ENCODE measurements at places on chromosomes 4 and X. TPM values are rescaled to one million over a fixed set of nuclear protein-coding genes. Genes with fewer than 3 reads are reported as not detected.

FGF13 gene
- total RNA-seq = not detected

NSG1 gene
- not detected for total RNA-seq

SOWAHB gene
- total RNA-seq = 4.0 TPM

SORCS2 gene
- total RNA-seq = 0.15 TPM

MTNR1A gene
- 0.23 TPM for total RNA-seq

NKX6-1 gene
- 1.1 TPM for total RNA-seq

TRIM60 gene
- not detected for total RNA-seq

NCBP2L gene
- not detected for total RNA-seq

GRCh38 chr4:105613306-105613705 lies 60.9 kb downstream of the ARHGEF38 start:
- H3K4me3 ChIP-seq = no peak overlapping the region
- no peak overlapping the region for H3K27ac ChIP-seq
- no peaks in the 10 kb centered on the region for H3K4me1 ChIP-seq
- H3K36me3 ChIP-seq = no peaks in the 10 kb centered on the region

DNA sequence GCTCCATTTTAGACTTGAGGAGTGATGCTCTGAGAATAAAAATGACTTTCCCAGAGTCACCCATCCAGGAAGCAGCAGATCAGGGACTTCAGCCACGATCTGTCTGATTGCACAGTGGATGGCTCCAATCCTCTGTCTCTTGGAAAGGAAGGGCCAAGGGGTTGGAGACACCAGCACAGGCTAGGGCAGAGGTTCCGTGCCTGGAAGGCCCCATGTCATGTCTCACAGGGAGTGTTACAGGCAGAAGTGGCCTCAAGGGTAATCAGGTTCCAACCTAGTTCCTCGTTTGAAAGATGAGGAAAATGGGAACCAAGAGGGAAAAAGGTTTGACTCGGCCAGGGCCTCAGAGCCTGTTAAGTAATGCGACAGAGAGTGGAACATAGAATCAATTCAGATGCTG lies 160.0 kb downstream of the EFNB1 start:
- no peaks in the 10 kb centered on the region for H3K4me1 ChIP-seq
- H3K27me3 ChIP-seq = no peaks in the 10 kb centered on the region
- H3K27ac ChIP-seq = no peak overlapping the region
- no peak overlapping the region for H3K4me3 ChIP-seq

DNA sequence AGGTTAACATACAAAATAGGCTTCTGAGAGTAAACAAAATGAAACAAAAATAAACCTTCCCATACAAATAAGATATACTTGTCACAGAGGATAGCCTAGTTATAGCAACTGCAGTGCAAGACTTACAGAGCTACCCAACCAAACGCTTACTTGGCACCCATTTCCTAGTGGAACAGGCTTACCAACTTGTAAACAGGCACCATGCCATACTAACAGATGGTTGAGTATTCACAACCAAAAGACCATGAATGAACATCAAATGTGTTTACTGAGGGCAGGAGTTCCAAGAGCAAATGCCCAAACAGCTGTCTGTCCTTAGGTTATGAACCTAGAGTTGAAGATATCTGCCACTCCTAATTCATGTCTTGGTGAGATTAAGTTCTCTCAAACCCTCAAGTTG lies 2629.2 kb downstream of the PCDH7 start:
- DNase-seq = no peak
- no peaks in the 10 kb centered on the region for H3K27me3 ChIP-seq
- no peak overlapping the region for H3K4me3 ChIP-seq
- H3K4me1 ChIP-seq = no peaks in the 10 kb centered on the region
- H3K36me3 ChIP-seq = no peaks in the 10 kb centered on the region
- H3K27ac ChIP-seq = no peak overlapping the region

- no peaks in the 10 kb centered on the region for H3K36me3 ChIP-seq
- no peak overlapping the region for H3K4me3 ChIP-seq
- H3K4me1 ChIP-seq = peaks cover 12% of the 10 kb centered on the region
- no peak for DNase-seq
These were observed 45.8 kb downstream of the TBC1D14 start for GRCh38 chr4:6955261-6955911.

- DNase-seq = no peak
- no peaks in the 10 kb centered on the region for H3K36me3 ChIP-seq
- no peaks in the 10 kb centered on the region for H3K4me1 ChIP-seq
- H3K27me3 ChIP-seq = no peaks in the 10 kb centered on the region
- no peak overlapping the region for H3K4me3 ChIP-seq
These were observed 206.6 kb upstream of the ITM2A start for GRCh38 chrX:79573760-79574159.

GRCh38 chrX:6708676-6709380 lies 173.9 kb upstream of the VCX3A start:
- no peaks in the 10 kb centered on the region for H3K4me1 ChIP-seq
- no peak for DNase-seq
- H3K4me3 ChIP-seq = no peak overlapping the region
- H3K36me3 ChIP-seq = no peaks in the 10 kb centered on the region
- no peaks in the 10 kb centered on the region for H3K27me3 ChIP-seq

- no peaks in the 10 kb centered on the region for H3K27me3 ChIP-seq
- H3K27ac ChIP-seq = no peak overlapping the region
- no peak overlapping the region for H3K4me3 ChIP-seq
- H3K36me3 ChIP-seq = no peaks in the 10 kb centered on the region
- no peak for DNase-seq
- no peaks in the 10 kb centered on the region for H3K4me1 ChIP-seq
These were observed 504.5 kb upstream of the FRG1 start for GRCh38 chr4:189436207-189436606.

GRCh38 chr4:7388627-7389026 lies 46.1 kb downstream of the PSAPL1 start:
- no peaks in the 10 kb centered on the region for H3K36me3 ChIP-seq
- no peak overlapping the region for H3K27ac ChIP-seq
- no peak for DNase-seq

DNA sequence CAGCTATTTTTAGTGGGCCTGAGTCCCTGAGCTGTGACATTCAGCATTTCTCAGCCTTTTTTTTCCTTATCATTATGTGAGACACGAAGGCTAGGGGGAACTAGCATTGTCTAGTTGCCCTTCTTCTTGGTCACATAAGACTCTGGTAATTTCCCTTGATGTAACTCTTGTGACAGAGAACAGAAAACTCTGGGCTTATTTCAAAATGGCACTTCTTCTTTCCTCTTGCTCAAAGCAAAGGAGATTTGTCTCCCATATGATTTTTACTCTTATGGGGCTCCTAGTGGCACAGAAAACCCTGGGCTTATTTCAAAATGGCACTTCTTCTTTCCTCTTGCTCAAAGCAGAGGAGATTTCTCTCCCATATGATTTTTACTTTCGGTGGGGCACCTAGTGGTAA lies 14.7 kb downstream of the ATXN3L start:
- H3K27ac ChIP-seq = no peak overlapping the region
- no peak for DNase-seq
- H3K27me3 ChIP-seq = no peaks in the 10 kb centered on the region

GRCh38 chrX:1466971-1467561 lies 14.4 kb upstream of the ASMTL start:
- H3K27ac ChIP-seq = no peak overlapping the region
- no peaks in the 10 kb centered on the region for H3K36me3 ChIP-seq
- H3K4me3 ChIP-seq = no peak overlapping the region
- no peaks in the 10 kb centered on the region for H3K27me3 ChIP-seq
- no peaks in the 10 kb centered on the region for H3K4me1 ChIP-seq
- no peak for DNase-seq

DNA sequence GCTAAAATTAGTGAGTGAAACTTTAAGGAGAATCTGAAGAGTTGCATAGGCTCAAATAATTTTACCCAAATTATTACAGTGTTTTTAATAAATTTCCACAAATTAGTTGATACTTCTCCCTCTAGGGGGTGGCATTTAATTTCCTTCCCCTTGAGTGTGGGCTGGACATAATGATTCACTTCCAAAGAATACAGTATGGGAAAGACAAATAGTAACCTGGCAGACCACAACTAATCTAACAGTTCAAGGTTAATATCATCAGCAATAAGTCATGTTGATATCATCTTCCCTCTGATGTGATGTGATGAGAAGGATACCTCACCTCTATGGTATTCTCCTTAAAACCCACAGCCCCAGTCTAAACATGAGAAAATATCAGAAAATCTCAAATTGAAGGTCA lies 15.5 kb downstream of the PFKFB1 start:
- H3K27me3 ChIP-seq = no peaks in the 10 kb centered on the region
- no peak for DNase-seq
- H3K4me1 ChIP-seq = no peaks in the 10 kb centered on the region
- H3K36me3 ChIP-seq = no peaks in the 10 kb centered on the region
- no peak overlapping the region for H3K4me3 ChIP-seq

DNA sequence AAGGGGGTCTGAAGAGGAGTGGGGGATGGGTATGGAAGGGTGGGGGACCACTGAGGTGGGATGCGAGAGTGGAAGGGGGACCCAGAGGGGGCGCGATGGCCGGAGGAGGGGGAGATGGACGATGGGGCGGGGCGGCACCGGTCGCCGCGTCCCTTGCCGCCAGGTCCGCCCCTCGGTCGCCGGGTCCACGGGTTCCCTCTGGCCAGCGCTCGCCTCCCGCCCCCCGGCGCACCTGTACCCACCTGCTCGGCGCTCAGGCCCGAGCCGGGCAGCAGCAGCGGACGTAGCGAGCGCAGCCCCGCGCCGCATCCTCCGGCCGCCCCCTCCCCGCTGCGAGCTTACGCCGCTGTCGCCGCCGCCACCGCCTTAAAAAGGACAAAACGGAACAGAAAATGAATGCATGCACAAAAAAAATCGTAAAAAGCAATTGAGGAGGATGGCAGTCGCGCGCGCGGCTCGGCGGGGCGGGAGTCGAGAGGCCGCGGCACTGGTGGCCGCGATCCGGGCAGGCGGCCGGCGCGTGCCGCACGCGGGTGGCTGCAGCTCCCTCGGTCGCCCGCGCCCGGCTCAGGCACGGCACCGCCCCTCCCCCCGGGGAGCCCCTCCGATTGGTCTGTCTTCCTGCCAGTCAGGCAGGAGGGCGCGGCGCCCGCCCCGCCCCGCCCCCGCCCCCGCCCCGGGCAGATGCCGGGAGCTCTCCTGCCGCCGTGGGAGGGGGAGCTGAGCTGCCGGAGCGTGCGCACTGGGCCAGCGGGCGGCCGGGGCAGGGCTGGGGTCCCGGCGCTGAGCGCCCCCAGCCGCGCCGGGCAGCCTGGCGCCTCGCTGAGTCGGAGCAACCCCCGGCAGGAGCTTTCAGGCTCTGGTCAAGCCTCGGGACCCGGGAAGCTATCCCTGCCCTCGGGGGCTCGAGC lies at the start of gene JAKMIP1:
TSS of gene JAKMIP1 (minus strand) at position 539 of the 911 bp plus-strand sequence. CDS start 87,699 bp downstream, outside the sequence.
- no peak within 1 kb of the TSS for H3K27ac ChIP-seq
- peaks cover 2% of the 10 kb centered on the region for H3K27me3 ChIP-seq
- no peaks in the 10 kb centered on the region for H3K36me3 ChIP-seq
- H3K4me3 ChIP-seq = peak within 1 kb of the TSS; percentile 36
- no peak for DNase-seq
- H3K4me1 ChIP-seq = no peaks in the 10 kb centered on the region

DNA sequence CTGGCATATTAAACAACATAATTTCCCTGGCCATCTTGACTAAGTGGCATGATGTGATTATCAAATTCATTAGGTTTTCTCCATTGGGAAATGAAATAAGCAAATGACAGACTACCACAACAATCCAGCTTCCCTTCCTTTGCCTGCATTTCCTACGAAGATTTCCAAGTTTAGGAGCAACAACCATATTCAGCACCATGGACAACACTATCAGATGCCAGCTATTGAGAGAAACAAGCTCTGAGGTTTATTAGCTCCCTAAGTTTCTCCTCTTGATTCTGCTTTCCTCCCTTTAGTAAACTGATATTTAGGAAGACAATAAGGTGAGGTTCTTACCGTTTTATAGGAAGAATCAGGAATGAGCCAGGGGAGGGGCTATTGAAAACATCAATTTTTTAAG lies 36.2 kb downstream of the DCX start:
- H3K36me3 ChIP-seq = no peaks in the 10 kb centered on the region
- no peak for DNase-seq
- H3K4me3 ChIP-seq = no peak overlapping the region

- no peaks in the 10 kb centered on the region for H3K4me1 ChIP-seq
- H3K36me3 ChIP-seq = no peaks in the 10 kb centered on the region
- no peaks in the 10 kb centered on the region for H3K27me3 ChIP-seq
- no peak for DNase-seq
These were observed 54.3 kb downstream of the LRBA start for GRCh38 chr4:150960818-150961217.

DNA sequence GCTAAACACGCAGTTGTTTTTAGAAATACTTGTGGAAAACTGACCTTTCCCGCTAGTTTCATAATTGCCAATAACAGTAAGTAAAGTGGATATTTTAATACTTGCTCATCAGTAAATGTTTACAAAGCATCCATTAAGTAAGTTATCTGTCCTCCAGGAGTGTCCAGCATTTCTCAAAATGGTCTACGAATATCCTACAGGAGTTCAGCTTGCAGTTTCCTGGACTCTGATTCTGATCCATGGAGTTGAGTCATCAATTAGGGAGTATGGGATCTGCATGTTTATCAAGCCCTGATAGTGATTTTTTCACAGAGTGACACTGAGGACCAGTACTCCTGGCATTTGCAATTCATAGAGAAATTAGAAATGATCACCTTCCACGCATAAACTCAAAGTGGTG lies 325.2 kb upstream of the AADAT start:
- no peaks in the 10 kb centered on the region for H3K36me3 ChIP-seq
- no peak overlapping the region for H3K4me3 ChIP-seq
- H3K4me1 ChIP-seq = no peaks in the 10 kb centered on the region
- H3K27me3 ChIP-seq = no peaks in the 10 kb centered on the region

DNA sequence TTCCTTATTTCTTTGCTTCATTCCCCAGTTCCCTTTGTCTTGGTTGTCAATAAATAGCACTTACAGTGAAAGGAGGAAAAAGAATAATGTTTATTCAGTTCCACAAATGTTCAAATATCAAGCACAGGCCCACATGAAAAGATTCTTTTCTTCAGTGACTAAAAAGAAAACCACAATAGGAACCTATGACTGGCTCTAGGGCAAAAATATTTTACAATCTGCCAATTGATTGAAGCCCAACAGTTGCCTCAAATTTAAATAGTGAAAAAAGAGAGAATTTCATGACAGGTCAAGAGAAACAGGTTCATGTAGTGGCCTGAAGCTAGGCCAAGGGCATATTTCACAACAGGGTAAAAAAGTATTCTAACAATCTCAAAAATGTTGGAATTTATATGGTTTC lies 553.8 kb downstream of the CENPC start:
- DNase-seq = no peak
- no peak overlapping the region for H3K4me3 ChIP-seq
- H3K27ac ChIP-seq = no peak overlapping the region
- H3K4me1 ChIP-seq = no peaks in the 10 kb centered on the region
- H3K36me3 ChIP-seq = no peaks in the 10 kb centered on the region
- no peaks in the 10 kb centered on the region for H3K27me3 ChIP-seq

- no peaks in the 10 kb centered on the region for H3K36me3 ChIP-seq
- no peak overlapping the region for H3K4me3 ChIP-seq
- H3K27me3 ChIP-seq = no peaks in the 10 kb centered on the region
- no peak overlapping the region for H3K27ac ChIP-seq
These were observed 37.4 kb upstream of the SLC10A4 start for GRCh38 chr4:48445704-48446103.

DNA sequence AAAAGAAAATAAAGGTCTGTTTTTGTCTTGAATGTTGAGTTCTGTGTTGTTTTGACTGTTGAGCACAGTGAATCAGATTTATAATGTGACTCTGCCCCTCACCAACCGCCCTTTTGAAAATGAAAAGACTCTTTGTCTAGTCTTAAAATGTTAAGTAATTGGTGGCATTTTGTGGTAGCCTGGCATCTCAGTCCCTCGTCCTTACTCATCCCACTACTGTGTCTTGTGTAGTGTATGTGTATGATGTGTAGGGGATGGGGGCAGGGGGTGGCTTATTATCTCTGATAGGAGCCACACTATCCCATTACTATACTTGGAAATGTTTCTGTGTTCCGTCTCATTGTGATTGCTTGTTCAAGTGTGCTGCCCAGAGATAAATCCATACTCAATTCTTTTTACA lies 12.2 kb downstream of the KLHL34 start:
- no peak overlapping the region for H3K4me3 ChIP-seq
- no peaks in the 10 kb centered on the region for H3K27me3 ChIP-seq
- DNase-seq = no peak
